ENCODE measurements at places on chromosomes 5 and 9.

DNA sequence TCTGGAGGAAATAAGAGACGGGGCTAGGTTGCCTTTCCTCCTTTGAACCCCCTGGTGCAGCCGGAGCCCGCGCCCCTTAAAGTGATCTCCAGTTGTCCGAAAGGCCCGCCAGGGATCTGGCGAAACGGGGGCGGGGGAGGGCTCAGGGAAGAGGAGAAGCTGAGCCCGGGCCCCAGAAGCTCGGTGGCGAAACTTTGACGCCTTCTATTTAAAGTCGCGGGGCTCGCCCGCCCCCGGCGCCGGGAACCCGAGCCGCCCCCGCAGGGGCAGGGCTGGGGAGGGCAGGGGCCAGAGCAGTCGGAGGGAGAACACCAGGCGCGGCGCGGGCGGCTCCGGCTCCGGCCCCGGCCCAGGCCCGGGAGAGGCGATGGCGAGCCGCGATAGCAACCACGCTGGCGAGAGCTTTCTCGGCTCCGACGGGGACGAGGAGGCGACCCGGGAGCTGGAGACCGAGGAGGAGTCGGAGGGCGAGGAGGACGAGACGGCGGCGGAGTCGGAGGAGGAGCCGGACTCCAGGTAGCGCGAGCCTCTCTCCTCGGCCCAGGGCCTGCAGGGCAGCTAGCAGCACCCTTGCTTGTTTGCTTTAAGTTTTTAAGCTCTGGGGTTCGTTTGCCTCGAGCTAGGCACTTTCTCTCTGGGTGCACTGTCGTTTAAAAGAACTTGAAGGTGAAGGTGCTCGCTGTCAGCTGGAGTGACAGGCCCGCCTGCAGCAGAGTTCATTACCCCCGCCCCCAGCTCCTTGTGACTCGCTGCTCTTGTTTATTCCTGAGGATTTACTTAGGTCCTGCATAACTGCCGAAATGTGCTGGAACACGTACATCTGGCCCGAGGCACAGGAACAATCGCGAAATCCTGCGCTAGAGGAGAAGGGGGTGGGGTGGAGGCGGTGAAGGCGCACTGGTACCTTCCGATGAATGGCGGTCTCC, at the start of gene CMYA5:
TSS of gene CMYA5 (plus strand) at position 296 of the 926 bp plus-strand sequence. CDS start at position 368, 72 bp downstream.
- no peak for DNase-seq

DNA sequence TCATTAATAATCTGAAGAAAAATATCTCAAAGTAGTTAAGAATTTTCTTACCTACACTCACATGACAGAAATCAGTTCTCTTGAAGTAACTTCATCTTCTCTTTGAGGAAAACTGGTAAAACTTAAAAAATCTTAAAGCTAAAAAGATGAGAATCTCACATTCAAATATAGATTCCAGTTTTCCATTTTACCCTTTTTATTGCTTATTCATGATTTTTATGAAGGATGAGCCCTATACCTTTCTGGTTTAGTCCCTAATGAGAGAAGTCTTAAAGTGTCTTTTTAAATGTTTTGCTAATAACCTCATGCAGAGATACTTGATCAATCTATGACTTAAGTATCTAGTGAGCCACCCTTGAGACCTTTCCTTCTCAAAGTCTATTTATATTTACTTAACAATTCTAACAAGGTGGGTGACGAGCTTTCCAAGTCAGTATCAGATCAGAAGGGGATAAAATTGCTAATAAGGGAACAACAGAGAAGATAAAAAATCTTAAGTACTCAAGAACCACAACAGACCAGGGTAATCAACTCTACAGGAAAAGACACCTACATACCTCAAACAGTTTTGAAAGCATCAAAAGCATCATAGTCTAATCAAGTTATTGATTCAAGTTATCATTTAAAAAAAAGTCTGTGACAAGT, 2.6 kb downstream of the IARS1 start:
- DNase-seq, result no peak

GRCh38 chr5:73445665-73446630, 2.6 kb downstream of the FOXD1 start:
- no peak for DNase-seq

DNA sequence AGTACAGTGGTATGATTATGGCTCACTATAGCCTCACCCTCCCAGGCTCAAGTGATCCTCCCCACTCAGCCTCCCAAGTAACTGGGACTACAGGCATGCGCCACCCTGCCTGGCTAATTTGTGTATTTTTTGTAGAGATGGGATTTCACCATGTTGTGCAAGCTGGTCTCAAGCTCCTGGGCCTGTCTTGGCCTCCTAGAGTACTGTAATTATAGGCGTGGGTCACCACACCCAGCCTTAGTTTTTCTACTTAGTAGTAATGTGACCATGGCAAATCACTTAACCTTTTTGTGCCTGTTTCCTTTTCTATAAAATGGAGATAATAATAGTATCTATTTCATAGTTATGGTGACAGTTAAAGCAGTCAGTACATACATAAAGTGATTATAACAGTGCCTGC, 22.2 kb downstream of the GLE1 start:
- no peak for DNase-seq

DNA sequence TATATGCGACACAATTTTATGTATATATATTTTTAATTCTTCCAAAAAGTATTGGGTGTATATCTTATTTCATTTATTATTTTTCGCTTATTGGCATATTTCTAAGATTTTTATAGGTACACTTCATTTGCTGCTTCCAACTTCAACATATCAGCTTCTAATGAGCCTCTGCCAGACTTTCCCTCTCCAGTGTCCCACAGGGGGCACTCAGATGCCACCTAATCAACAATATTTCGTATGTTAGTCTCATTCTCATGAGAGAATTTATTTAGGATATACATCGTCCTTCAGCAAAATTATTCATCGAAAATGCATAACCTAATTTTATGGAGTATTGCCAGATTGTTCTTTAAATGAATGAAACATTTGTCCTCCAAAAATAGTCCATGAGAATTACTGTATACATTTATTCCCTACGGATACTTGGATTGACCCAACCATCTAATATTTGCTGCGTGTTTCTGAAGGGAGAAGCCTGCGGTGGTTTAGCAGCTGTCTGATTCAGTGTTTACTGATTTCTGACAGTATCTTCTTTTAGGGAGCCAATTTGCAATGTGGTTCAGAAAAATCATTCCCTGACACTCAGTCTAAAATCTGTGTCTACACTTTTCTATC, 100.6 kb upstream of the SELENOP start:
- peak; percentile 18 for DNase-seq

DNA sequence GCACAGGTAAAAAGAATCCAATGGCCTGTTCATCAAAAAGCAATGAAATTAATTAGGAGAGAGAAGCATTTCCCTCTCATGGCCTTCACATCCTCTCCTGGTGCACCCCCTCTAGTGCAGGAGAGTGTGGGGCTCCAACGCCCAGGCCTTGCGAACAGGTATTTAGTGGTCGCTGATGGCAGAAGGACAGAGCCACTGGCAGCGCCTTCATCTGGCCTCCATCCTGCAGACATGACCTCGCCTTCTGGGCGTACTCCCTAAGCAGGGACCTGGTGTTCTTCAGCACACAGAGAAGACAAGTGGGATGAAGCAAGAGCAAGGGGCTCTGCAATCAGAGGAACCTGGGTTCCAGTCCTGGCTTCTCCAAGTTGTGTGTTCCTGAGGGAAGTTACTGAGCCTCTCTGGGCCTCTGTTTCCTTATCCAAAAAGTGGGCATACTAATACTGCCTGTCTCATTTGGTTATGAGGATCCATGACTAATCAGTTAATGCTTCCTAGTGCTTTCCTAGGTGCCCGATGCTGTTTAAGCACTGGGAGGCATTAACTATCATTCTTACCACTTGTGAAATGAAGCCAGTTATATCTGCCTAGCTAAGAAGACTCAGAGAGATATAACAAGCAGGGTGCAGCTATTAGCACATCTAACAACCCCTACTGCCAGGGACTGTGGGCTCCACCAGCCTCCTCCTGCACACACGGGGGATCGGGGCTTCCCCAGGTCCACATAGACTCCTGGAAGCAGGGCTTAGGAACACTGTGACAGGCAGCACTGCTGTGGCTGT, 77.3 kb downstream of the SEMA4D start:
- no peak for DNase-seq

DNA sequence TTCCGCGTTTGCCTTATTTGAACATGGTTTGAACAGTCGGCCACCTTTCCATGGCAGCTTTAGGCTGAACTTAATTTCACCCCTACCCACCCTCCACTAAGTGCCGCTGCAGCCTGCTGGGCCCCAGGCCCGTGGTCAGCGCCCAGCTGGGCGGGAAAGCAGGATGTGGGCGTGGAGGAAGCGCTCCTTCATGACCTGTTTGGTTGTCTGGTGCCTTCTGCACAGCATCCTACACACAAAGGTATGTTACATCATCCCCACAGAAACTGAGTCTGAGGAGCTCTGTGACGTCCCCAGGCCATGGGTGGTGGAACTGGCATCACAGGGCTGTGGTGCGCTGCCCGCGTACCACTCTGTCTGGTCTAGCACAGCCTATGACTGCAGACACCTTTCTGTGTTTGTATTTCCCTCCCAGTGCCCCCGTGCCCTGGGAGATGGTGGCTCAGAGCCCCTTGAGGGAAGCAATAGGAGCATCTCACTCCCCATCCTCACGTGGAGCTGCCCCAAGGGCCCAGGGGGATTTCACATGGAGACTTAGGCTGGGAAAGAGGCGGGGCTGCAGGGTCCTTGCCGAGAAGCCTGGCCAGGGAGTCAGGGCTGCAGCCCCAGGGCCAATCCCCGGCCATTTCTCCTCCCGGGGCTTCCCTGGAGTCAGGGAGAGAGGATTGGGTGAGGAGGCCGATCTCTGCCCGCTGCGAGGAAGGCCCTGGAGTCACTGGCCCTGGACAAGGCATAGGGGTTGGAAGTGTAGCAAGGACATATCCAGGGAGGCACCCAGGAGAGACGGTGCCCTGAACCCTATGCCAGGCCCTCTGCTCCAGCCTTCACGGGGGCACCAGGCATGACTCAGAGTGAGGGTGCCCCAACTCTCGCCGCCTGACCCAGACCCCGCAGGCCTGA, 37.5 kb upstream of the SUSD3 start:
- no peak for DNase-seq

DNA sequence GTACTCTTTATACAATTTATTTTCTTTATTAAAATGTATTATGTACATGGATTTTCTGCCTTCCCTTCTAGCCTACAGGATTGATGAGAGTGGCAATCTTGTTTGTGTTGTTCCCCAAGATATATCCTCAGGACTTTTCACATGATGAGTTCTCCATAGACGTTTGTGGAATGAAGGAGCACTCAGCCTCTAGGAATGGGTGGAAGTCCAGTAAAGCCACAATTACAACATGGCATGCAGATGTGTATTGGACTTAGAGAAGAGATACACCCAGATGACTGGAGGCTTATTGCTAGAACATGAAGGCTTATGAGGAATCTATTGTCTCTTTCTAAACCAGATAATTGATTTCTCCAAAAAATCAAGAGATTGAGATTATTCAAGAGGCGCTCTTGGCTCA, 8.2 kb upstream of the DOCK2 start:
- no peak for DNase-seq

- no peak for DNase-seq
These were observed 6.3 kb downstream of the MRPL36 start for GRCh38 chr5:1793301-1793740.

DNA sequence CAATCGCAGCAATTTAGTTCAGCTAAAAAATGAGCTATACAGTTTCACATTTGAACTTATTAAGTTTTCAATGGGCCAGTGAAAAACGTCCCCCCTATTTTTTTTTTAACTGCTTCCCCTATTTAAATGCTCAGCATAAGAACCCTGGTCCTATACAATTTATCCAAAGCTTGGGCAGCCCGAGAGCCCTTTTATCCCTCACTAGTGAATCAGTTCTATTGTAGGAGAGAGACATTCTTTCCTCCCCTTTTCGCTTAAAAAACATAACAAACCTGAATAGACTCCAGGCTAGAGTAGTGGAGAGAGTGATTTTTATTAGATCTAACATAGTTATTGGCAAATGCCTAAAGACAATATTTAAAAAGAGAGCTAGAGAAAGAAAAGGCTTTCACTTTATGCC, 1.4 kb downstream of the LIX1 start:
- DNase-seq, result no peak

DNA sequence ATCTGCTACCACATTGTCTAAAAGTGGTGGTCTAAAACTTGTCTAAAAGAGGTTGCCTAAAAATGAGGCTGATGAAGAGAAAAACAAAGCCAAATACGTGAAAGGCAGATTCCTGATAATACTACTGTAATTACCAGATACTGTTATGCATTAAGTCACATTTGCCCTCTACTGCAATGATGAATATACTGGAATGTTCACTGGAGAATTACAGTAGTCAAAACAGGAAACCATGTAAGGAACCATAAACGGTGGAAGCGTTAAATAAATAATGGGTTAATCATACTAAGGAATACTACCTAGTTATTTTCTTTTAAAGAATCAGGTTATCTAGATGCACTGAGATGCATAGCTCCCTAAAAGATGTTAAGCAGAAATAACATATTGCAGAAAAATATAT, 201.3 kb downstream of the MCTP1 start:
- DNase-seq, result no peak

- DNase-seq, result no peak
These were observed 563.9 kb downstream of the HTR1A start for GRCh38 chr5:63398346-63398745.

DNA sequence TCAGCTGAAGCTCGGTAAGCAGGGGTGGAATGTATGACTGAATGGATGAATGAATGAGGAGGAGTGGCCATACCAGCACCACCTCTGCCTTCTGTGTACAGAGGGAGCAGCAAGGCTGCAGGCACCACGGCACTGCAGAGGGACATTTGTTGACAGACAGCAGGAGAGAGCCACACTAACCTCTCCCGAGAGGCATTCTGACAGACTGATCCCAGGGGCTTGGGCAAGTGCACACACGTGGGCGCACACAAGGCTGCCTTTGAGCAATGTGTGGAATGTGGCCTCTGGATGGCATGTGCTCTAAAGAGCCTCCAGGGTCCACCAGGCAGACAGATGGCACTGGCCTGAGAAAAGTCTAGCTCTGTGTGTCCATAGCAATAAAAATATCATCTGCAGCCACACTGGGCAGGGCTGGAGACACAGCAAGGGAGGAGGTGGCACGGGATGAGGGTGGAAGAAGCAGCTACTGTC, 111.8 kb downstream of the ACTL7B start:
- no peak for DNase-seq

DNA sequence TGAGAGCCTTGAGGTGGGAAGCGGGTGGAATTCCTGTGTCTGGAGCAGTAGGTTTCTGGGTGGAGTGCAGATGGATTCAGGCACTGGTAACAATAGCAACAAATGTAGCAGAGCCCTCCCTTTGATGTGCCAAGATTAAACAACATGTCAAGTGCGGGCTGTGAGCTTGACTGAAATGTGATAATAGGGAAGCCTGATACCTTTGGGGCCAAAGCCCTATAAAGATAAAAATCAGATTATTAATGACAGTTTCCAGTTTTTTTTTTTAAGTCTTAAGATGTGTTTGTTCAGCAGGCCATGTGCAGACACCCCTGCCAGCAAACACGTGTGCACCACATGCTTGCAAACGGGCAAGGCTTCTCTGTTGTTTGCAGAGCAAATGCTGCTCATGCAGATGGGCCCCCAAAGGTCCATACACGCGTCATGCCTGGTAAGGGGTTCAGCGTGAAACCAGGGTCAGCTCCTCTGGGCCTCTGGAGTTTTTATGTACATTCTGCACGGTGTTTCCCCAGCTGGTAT, 193.2 kb downstream of the GADD45G start:
- DNase-seq, result no peak

GRCh38 chr9:76873821-76874220, 32.1 kb downstream of the PRUNE2 start:
- DNase-seq, result no peak

- no peak for DNase-seq
These were observed 9.0 kb downstream of the DBH start for GRCh38 chr9:133645021-133645765.

- DNase-seq, result no peak
These were observed 159.4 kb upstream of the DAP start for GRCh38 chr5:10920400-10920799.

Data from CD14-positive monocyte (primary cell).